ENCODE measurements at places on chromosomes 7 and 10. TPM values are rescaled to one million over a fixed set of nuclear protein-coding genes. Genes with fewer than 3 reads are reported as not detected.

RELN gene
- total RNA-seq: 0.20 TPM

PTF1A gene
- total RNA-seq: not detected

SAP25 gene
- total RNA-seq: 4.4 TPM

MRC1 gene
- 0.37 TPM for total RNA-seq

ZNF33A gene
- 21.2 TPM for total RNA-seq

PTPRZ1 gene
- 0.25 TPM for total RNA-seq

RSU1 gene
- 29.5 TPM for total RNA-seq

TBC1D12 gene
- total RNA-seq: 7.1 TPM

ARHGAP21 gene
- total RNA-seq: 47.7 TPM

JAZF1 gene
- 3.4 TPM for total RNA-seq

DKK1 gene
- 315 TPM for total RNA-seq

SUN3 gene
- 4.5 TPM for total RNA-seq

CCDC146 gene
- 6.3 TPM for total RNA-seq

IL2RA gene
- 0.59 TPM for total RNA-seq

CPA2 gene
- total RNA-seq: 1.5 TPM

ICA1 gene
- total RNA-seq: 16.4 TPM

CFAP43 gene
- total RNA-seq: 4.0 TPM

AGAP9 gene
- 7.4 TPM for total RNA-seq

AKR1C1 gene
- 2.1 TPM for total RNA-seq

STAG3 gene
- total RNA-seq: 1.2 TPM

CPA5 gene
- not detected for total RNA-seq

Measured in HCT116 (cell line).